ENCODE measurements at places on chromosomes 1 and 21.
A peak's percentile ranks its signal among the peaks of the same experiment; 100 is the strongest.

GRCh38 chr1:22635436-22635835 lies 992 bp upstream of the C1QA start:
- DNase-seq = no peak

GRCh38 chr1:91844862-91845528 lies 41.0 kb downstream of the TGFBR3 start:
- DNase-seq = no peak

- no peak for DNase-seq
These were observed 16.1 kb upstream of the PTPN14 start for GRCh38 chr1:214567481-214567980.

GRCh38 chr21:38851101-38851500 lies 45.4 kb downstream of the ETS2 start:
- no peak for DNase-seq

- no peak for DNase-seq
These were observed 125.8 kb downstream of the RRAGC start for GRCh38 chr1:38733761-38734160.

DNA sequence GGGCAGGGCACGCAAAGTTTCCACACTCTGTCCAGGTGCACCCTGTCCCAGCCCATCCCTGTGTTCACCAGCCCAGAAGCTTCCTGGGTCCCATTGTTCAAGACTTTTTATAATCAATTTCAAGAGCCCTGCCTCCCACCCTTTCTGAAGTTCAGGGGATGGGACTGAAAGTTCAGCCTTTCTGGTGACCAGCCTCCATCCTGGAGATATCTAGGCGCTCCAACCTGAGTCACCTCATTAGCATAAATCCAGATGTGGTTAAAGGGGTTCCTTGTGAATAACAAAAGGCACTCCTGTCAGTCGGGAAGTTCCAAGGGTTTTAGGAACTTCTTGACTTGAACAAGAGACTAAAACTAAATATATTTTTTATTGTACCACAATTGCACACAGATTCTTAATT lies 48.4 kb upstream of the RAP1A start:
- no peak for DNase-seq

DNA sequence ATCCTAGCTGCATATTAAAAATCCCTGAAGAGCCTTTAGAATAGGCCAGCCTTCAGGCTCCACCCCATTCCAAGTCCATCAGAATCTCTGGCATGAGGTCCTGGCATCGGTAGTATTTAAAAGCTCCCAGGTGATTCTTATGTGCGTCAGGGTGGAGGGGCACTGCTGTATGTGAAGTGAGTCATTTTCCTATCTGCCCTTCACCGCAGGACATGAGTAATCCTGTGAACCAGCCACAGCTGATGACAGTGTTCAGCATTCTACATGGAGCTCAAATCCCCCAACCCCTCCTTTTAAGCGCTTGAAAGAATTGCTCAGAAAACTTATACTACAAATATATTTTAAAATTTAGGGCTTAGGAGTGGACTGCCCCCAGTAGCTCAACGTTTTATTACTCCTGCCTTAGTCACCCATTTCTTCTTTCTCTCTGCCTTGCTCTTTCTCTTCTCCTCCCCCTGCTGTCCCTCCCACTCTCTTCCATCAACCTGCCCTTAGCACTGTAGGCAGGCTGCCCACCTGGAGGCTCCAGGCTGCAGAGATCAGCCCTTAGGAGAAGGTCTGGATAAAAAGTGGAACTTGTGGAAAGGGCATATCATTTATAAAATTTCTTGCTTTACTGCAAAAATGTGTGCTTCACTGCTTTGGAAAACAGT lies 73.8 kb upstream of the ZNF281 start:
- DNase-seq = peak; percentile 94

GRCh38 chr1:46448109-46448911 lies 41.3 kb upstream of the DMBX1 start:
- no peak for DNase-seq

DNA sequence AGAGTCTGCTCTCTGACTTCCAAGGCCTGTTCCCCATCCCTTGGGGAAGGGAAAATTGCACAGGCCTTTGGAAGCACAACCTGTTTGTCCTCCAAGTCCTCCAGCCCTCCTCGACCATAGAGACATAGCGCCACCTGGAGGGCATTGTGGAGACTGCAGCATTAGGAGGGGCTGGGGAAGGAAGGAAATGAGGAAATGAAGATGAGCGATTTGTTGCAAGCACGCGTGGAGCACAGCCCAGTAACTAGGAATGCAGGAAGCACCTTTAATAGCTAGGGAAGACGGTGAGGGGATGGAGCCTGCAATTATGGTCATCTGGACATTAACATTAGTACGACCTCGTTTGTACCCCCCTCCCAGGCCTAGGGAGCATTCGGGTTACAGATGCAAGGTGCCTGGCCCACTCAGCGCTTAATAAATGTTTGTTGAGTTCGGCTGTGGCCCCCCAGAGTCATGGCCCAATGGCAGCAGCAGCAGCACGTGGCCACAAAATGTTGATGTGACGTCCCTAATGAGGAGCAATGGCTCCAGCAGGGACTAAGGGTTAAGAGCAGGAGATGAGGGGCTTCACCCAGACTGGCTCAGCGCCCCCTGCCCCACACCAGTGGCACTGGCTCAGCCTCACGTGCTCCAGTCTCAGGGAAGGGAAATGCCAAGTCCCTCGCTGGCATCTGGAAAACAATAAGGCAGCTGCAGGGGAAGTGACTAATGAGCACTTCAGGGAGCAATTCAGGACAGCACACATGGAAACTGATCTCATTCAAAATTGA lies 8.0 kb upstream of the CAMK2N1 start:
- DNase-seq = peak; percentile 95

GRCh38 chr1:43438953-43439581 lies 14.7 kb downstream of the HYI start:
- DNase-seq = no peak

- DNase-seq = no peak
These were observed 219.3 kb upstream of the FGGY start for GRCh38 chr1:59077466-59078069.

GRCh38 chr1:183349201-183349711 lies 68.9 kb downstream of the NMNAT2 start:
- no peak for DNase-seq

DNA sequence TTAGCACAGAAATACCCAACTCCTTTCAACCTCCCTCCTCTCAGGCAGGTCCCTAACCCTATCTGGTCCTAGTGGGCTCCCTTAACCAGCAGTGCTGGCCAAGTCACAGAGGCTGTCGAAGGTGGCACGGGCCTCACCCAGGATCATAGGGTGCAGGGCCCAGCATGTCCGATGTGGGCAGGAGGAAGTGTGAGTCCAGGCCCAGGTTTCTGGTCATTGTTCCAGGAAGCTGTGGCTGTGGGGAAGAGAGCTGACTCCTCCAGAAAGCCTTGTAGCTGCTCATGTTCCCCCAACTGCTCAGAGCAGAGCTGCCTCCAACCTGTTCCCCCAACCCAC lies 2.4 kb downstream of the CCDC17 start:
- DNase-seq = peak; percentile 50

DNA sequence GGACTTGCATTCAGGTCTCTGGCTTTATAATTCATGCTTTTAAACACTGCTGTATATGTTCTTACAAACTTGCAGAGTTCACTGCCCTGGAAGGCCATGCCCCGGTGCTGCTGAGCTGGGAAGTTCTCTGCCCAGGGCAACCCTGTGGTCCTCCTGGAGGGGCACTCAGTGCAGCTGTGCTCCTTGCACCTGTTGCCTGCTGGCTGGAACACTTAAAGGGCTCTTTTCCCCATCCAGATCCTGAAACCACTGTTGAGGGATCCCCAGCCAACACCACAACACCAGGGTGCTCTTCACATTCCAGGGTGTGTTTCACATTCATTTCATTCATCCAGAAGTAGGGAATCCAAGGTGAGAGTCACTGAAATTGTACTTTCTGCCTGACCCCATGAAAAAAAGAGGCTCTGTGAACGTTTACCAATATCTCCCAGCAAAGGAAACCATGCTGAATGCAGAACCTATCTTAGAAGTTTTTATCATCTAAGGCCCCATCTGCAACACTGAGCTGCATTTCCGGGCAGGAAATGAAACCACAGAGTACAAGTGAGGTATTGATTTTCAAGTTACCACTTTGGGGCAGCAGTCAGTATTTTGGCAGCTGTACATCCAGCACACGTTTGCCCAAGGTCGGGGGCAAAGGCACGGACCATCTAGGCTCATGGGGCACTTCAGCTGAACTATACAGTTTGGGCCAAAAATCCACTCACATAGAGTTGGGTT lies 16.4 kb upstream of the KIAA0040 start:
- DNase-seq = no peak

DNA sequence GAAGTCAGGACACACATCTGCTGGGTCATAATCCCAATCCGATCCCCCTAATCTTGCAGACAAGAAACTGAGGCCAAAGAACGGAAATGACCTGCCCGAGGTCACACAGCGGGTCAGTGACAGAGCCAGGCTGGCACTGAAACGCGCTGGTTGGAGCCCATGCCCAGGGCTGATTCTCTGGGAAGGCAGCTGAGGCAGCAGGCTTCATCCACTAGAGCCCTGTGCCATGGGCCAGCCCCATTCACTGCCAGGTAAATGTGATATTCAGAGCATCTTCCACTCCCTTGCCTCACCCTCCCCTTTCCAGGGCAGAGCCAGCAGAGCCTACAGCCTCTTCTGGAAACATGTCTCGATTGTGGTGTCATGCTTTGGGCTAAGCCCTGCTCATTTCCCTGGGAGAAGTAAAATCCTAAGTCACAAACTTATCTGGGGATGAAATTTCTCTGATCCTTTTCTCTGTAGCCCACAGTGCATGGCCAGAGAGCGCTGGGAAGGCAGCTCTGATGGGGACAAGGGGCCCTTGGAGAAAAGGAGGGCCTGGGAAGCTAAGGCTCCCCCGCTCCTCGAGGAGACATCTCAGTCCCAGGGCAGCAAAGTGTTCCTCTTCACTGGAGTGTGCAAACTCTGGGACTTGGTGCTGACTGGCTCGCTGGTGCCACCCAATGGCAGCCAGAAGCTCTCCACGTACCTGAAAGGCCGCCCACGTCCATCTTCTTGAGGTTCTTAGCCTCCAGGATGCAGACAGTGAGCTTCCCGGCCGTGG lies 110.4 kb downstream of the SYT2 start:
- DNase-seq = peak; percentile 69

GRCh38 chr1:240387051-240387450 lies 224.9 kb downstream of the GREM2 start:
- DNase-seq = no peak

- DNase-seq = peak; percentile 44
These were observed at the start of gene GSTM4 for GRCh38 chr1:109655615-109656519. TSS of gene GSTM4 (plus strand) at chr1:109656099. CDS start at chr1:109656390, 291 bp downstream.

DNA sequence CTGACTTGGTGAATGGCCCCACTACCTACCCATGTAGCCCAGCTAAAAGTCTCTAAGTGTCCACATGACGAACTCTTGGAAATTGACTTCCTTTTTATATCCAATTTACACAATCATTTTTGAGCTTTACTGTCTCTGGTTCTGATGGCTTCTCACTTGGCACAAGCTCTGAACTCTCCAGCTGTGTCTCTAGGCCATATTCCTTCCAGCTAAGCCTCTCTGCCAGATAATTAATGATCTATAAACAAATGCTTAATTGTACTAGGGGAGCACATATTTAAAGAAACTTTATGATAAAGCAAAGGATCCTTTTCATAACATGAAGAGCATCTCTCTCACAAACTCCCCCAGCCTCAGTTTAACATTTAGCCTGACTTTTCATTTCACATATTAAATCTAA lies 16.3 kb upstream of the BEND5 start:
- no peak for DNase-seq

- no peak for DNase-seq
These were observed 28.1 kb downstream of the AK4 start for GRCh38 chr1:65176056-65176450.

DNA sequence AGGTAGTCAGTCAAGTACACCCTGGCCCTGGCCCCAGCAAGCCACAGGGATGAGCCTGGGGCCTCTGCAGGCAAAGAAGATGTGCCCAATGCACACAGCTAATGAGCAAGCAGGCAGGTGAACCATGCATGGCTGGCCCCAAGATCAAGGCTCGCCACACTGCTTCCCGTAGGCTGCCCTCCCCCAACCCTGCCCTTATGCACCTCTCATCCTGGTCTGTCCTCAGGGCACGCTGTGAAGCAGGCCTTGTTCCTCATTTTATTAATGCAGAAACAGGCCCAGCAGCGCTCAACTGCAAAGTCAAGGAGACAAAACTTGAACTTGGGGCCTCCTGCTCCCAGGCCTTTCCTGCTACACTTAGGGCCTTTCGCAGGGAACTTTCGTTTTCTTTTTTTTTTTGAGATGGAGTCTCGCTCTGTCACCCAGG lies 35.6 kb upstream of the ID3 start:
- DNase-seq = no peak

- DNase-seq = no peak
These were observed 91.1 kb downstream of the RUNX1 start for GRCh38 chr21:34958040-34958439.

DNA sequence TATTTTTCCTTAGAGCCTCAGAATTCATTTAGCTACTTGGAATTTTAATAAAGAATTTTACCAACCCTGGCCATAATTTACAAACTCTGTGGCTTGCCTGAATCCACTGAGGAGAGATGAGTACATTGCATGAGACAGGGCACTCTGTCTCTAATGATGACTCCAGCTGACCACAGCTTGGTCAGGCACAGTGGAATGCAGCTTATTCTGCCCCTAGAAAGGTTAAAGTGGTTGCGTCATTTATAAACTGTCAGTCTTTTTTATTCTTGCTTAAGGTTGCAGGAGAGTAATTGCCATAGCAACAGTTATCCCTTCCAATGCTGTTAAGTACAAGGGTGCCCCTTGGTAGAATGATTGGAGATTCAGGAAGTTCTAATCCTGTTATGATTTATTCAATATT lies 28.3 kb downstream of the PDE4B start:
- no peak for DNase-seq

DNA sequence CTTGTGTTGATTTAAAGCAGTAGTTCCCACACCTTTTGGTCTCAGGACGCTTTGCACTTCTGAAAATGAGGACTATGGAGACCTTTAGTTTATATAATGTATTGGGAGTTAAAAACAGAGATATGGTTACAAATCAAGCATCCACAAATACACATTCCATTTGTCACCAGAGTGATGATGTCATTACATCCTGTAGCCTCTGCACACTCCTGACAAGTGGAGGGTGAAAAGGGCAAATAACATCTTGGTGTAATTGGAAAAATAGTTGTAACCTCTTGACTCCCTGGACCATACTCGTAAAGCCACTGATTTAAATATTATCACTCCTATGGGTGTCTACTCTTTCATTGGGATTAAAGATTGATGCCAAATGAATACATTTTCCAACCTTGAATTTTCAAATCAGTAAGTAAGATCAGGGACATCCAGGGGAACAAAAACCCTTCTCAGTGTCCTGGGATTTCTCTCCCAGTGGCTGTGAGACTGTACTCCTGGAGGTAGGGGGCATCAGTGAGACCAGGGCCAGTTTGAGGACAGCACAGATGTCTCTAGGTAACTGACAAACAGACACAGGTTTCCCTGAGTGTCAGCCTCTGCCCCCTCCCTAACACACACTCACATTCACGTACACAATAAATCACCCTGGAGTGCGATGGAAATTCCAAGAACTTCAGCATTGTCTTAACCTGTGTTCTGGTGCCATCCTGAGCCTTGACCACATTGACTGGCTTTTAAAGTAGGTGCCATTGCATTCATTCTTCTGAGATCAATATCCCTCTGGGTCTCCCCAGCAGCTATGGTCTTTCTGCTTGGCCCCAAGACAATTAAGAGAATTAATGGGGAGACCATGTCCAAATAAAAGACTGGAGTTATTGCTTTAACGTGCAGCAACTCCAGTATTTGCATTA lies 63.0 kb downstream of the NR5A2 start:
- peak; percentile 70 for DNase-seq

Data from kidney capillary endothelial cell (primary cell).